ENCODE measurements at places on chromosomes 11 and 22.

GRCh38 chr22:27345691-27346090 is 455.9 kb downstream of the MN1 start:
- DNase-seq = no peak

DNA sequence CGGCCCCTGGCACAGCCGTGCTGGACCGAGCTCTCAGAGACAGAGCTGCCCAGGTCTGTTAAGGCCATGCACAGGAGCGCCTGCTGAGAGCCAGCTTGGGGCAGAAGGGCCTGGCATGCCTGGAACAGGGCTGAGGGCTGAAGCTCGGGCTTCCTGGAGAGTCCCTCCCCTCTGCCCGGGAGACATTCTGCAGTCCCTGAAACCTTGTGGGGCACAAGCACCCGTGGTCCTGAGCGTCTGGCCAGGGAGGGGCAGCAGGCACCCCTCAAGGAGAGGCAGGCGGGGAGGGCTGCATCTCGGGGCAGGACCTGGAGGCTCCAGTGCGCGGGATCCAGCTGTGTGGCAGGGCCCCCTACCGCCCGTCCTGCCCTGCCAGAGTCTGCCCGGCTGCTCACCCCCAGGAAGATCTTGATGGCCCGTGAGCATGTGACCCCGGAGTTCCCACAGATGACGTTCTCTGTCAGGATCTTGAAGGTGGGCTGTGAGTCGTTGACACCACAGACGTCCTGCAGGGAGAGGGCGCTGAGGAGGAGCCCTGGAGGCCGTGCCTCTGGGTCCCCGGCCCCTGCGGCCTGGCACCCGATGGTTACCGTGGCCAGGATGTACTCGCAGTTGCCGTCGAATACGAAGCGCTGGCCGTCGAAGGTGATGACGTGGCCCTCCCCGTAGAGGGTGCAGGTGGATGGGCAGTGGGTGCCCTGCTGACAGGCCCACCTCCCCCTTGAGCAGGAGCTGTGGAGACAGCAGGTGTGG is 10.9 kb downstream of the MUC6 start:
- DNase-seq = no peak

DNA sequence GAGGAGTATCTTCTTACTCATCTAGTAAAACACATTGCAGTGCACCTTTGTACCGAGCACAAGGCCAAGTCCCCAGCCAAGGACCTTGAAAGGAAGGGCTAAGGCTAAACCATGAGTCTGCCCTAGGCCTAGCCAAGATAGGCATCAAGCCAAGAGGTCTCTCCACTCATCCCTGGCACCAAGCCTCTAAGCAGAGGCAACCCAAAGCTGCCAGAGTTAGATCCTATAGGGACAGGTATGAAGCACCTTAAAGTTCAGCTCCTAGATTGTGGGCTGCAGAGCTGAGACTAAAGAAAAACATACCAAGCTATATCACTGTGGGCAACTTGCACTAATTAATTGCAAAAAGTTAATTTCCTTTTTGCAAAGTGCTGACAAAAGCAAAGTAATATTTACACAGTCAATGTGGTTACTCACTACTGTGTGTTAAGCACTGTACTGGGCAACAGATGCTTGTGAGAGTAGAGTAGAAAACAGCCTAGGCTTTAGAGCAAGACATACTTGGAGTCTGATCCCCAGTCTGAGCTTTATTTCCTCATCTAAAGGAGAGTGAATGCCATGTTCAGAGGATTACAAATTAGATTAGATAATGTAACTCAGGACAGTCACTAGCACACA is 7.2 kb downstream of the COA4 start:
- DNase-seq = no peak

DNA sequence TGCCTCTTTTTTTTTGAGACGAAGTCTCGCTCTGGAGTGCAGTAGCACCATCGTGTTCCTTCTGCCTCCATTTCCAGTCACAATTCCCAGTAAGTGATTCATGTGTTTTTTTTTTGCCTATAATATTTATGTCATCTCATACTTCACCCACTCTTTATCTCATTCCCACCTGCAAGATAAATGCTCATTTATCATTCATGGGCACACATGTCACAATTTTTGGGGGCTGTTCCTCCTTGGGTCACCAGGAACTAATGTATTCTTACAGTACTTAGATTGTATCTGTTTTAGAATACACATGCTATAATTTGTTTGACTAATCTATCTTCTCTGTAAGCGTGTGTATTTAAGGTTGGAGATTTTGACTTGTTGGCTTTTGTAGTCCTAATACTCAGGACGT is 222.7 kb downstream of the SWAP70 start:
- DNase-seq = no peak

DNA sequence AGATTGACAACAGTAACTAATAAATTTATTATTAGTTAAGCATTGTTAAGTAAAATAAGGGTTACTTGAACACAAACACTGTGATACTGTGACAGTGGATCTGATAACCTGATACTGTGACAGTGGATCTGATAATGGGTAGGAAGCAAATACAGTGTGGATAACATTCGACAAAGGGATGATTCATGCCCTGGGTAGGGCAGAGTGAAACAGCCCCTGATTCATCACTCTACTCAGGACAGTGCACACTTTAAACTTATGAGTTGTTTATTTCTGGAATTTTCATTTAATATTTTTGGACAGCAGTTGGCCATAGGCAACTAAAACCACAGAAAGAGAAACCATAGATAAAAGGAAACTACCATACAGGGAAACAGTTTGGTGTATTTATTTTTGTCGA is 60.8 kb upstream of the CTSC start:
- no peak for DNase-seq

GRCh38 chr22:45546333-45547015 is 43.8 kb downstream of the FBLN1 start:
- DNase-seq = no peak

DNA sequence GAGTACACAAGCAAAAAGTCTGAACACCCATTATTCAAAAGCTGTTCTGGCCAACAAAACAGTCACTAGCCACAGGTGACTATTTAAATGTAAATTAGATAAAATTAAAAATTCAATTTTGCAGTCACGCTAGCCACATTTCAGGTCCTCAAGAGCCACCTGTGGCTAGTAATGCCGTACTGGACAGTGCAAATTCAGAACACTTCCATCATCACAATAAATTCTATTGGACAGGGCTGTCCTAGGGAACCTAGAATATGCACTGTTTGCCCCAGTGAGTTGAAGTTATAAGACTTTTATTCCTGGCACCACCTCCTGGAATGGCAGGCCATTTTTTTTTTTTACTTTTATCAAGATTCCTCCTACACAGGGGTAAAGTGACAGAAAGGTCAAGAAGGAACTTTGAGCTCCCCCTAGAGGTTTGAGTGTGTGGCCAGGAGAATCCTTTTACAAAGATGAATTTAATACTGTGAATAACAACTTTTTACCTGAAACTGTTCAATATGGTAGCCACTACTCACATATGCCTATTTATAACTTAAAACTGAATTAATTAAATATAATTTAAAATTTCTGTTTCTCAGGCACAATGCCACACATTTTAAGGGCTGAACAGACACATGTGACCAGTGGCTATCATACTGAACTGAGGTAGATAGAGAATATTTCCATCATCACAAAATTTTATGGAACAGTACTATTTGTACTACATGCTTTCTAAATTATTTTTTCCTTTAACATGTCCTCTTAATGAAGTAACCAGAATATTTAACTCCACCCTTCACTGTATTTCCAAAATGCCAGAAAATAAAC is 6.5 kb downstream of the MSANTD2 start:
- no peak for DNase-seq

DNA sequence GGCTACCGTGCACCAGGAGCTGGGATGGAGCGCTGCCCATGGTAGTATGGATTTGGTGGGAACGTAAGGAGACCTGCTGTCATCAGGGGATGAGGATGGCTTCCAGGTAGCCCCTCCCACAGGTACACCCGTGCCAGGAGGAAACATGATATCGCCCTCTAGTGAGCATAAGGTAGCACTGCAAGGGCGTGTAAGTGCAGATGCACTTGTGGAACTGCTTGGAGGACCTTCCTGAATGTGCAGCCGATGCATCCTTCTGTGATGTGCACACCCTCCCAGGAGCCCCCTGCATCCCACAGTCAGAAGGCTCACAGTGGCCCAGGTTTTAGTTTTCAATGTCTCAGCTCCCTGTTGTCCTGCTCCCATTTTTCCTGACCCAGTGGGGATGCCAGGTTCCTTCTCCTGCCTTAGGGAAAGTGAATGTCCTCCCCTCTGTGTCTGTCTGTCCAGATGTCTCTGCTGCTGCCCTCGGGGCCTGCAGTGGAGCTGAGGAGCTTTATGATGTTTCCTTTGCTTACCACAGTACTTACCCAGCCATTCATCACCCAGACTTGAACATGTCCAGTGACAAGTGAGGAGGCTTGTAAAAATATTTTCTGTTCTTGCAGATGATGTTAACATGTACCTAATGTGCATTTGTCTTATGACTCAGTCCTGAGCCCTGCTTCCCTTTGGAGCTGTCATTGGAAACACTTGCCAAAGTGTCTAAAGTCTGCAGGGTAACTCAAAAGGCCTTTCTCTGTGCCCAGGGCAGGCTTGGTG is 49.2 kb downstream of the DBX1 start:
- DNase-seq = no peak
